Thoracic aorta (tissue), 2 donors: ENCODE measurements at places on chromosomes 12 and 14. TPM values are rescaled to one million over a fixed set of nuclear protein-coding genes. Genes with fewer than 3 reads are reported as not detected.

GRCh38 chr14:68018598-68018997 lies 199.0 kb downstream of the RAD51B start:
- DNase-seq, result no peak

- no peak for DNase-seq
Observed at GRCh38 chr14:76669770-76670169, 91.5 kb upstream of the VASH1 start.

- no peak for DNase-seq
Observed at GRCh38 chr12:42574851-42575266, 14.7 kb downstream of the PRICKLE1 start.

DNA sequence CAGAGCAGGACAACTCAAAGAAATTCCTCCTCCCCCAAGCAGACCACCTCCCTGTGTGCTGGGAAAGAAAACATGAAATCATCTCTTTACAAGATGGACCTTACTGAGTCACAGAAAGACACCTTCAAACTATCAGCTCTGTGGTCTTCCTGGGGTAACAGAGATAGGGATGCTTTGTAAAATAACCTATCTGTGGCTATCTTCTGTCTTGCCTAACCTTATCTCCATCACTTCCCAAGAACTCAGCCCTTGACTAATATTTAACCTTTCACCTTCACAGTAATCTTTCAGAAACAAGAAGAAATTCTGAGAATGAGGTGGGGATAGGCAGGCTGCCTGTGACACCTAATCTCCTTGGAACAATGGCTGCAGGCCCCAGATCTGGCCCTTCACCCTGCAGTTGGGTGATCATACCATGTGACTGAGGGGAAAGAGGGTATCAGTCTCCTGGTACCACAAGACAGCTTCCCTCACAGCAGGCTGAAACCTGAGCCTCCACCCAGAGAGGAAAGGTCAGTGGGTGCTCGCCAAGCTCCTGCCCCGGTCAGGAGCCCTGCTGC lies 27.4 kb upstream of the CEBPE start:
- no peak for DNase-seq

Gene PPP2R5C
- 341 TPM for total RNA-seq

Gene GLIPR1L2
- total RNA-seq, result 1.8 TPM
